Stimulated activated CD4-positive, alpha-beta T cell treated with anti-CD3 and anti-CD28 coated beads, Interleukin-1b, Interleukin-23, amount 100 ng/mL, for 1 hour (primary cell): ENCODE measurements at places on chromosomes 6 and 20.

GRCh38 chr20:51593584-51593983 is 51.1 kb upstream of the NFATC2 start:
- no peak for DNase-seq

DNA sequence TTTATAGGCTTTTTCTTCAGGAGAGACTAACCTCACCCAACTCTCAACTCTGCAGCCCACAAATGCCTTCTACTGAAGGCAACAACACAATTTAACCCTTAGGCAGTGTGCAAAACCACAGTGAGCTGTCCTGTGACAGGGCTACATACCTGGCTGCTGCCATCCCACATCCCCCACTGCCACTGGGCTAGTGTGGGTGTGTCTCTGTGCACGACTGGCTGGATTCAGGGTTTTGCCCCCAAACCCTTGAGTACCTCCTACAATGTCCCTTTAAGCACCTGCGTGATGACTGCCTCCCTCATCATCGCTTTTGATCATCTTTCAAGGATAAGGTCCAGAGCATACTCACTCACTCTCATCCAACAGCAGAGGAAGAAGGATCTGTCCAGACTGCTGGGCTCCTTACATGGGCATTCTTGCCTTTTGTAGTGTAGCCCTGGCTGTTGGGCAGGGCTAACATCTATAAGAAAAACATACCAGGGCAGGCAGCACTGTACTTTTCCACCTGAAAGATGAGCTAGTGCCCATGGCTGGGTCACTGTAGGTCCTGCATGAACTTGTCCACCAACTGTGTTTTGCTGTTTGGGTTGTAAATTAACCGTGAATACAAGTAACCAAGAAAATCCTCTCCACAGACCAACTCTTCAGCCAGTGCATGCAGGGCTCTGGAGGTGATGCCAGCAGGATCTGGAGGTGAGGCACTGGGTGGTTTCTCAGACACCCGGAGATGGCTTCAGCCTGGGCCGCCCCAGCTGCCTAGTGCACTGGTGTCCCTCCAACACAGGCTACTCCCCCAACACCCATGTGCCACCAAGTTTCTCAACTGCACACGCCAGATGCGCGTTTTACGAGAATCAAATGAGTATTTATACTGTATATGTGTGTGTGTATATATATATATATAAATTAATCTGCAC is 45.2 kb downstream of the PLCG1 start:
- no peak for DNase-seq

DNA sequence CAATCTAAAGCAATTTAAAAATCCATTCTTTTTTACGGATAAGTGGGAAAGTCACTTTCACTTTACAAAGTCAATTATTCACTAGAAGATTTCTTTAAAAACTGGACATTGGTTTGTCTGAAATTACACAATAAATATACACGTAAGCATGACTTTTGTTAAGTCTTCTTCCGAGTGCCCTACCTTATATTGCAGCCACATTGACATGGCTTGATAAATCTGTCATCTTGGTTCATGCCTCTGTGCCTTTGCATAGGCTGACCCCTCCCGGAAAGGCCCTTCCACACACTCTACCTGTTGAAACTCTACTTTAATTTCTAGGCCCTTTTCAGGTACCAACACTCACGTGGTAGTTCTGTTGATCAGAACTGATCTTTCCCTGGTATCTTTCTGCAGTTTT is 104.1 kb downstream of the SH3BGRL2 start:
- DNase-seq = no peak

- DNase-seq = no peak
Observed at GRCh38 chr20:23200413-23200812, 114.3 kb upstream of the CD93 start.

DNA sequence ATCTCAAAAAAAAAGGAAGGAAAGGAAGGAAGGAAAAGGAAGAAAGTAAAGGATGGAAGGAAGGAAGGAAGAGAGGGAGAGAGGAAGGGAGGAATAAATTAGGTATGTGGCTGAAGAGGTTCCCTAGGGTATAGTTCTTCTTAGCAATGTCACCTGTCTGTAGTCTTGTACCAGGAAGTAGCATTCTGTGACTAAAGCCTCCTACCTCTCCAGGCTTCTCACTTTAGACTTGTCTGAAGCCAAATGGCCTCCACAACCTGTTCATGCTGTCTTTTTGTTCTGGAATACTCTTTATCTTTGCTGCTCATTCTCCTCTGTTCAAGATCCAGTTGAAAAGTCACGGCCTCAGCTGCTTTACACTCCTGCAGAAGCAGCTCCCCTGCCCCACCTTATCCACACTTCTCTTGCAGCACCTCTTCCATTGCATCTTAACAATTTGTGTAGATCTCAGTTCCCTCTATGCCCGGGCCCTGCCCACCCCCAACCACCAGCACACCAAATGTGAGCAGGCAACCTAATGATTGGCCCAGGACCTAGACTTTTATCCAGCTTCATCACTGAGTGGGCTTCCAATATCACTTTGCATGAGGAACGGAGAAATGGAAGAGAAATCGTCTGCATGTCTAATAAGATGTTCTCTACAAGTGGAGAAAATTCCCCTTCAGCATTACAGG is 19.1 kb downstream of the GCNT2 start:
- DNase-seq = no peak

GRCh38 chr6:142929751-142930358 is 15.1 kb downstream of the HIVEP2 start:
- no peak for DNase-seq

- no peak for DNase-seq
Observed at GRCh38 chr20:42609618-42610017, 580.1 kb downstream of the PTPRT start.

- DNase-seq = no peak
Observed at GRCh38 chr6:5208057-5208456, 52.7 kb downstream of the LYRM4 start.

DNA sequence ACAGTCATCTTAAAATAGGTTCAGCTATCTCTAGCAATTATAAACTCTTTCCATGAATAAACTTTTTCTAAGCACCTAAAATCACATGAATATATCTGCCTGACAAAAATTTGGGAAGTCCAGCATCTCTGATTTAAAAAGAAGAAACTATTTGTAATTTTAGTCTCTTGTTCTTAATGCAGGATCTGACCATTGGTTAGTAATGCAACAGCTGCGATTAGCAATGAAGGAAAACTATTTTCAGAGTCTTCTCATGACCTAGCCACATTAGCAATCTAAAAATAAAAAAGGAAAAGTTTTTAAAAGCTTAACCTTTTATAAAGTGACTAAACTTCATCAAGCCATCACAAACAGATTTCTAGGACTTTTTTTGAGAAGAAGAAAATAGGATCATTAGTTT is 97.5 kb downstream of the PTPRK start:
- no peak for DNase-seq

- DNase-seq = no peak
Observed at GRCh38 chr20:19268426-19268825, 56.0 kb downstream of the SLC24A3 start.

- DNase-seq = no peak
Observed at GRCh38 chr6:17390276-17390675, 3.1 kb upstream of the CAP2 start.

GRCh38 chr6:41541364-41541763 is 4.8 kb upstream of the FOXP4 start:
- no peak for DNase-seq

DNA sequence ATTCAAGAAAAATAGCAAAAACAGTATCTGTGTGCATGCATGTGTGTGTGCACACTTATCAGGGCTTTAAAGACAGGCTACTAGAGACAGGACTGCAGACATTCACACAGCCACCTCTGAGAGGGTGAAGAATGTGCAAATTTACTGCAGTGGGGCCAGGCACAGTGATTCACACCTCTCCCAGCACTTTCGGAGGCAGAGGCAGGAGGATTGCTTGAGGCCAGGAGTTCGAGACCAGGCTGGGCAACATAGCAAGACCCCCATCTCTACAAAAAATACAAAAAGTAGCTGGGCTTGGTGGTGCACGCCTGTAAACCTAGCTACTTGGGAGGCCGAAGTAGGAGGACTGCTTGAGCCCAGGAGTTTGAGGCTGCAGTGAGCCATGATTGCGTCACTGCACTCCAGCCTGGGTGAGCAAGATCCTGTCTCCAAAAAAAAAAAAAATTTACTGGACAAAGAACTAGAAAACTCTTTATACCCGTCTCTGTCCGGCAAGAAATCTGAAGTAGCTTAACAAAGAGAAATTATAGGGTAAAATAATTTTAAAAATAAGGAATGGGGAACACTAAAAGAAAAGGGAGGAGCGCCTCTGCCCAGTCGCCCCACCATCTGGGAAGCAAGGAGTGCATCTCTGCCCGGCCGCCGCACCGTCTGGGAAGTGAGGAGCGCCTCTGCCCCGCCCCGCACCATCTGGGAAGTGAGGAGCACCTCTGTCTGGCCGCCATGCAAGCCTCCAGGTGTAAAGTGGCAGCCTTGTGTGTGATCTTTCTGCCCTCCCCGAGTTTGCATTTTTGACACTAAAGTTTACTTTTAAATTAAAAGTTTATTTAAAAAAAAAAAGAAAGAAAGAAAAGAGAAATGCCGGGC is 105.1 kb downstream of the ZMYND8 start:
- DNase-seq = no peak

DNA sequence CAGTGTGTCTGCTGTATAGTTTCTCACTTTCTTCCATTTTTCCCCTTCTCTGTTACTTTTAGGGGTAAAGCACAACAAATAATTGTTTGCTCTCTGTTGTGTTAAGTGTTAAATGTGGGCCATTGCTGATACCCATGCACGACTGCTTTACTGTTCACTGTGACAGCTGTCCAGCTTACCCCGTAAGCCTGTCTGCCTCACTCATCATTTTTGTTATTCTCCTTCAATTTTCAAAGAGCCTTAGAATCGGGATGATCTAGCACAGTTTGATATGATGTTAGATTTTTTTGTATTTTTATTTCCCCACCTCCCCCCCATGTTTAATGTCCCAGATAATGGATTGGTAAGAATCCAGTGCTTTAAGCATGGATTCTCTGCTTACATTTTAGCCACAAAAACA is 41.2 kb upstream of the MLIP start:
- no peak for DNase-seq

DNA sequence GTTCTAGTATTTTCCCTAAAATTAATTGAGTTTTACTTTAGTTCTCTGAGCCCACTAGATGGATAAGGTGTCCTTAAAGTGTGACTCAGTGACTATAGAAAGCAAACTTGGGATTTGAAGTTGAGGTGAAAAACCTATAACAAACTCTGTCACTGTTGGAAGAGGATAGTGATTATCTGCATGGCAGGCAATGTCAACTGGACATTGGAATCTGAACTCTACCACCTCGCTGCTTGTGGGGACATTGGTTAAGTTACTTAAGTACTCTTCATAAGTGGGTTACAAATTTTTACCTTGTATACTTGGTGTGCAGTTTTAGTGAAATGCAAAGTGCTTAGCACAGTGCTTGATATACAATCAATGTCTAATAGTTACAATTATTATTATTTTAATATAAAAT is 87.9 kb upstream of the B3GAT2 start:
- no peak for DNase-seq

- DNase-seq = no peak
Observed at GRCh38 chr20:53037621-53038020, 65.5 kb downstream of the TSHZ2 start.

GRCh38 chr20:62089393-62089792 is 23.7 kb upstream of the TAF4 start:
- no peak for DNase-seq

DNA sequence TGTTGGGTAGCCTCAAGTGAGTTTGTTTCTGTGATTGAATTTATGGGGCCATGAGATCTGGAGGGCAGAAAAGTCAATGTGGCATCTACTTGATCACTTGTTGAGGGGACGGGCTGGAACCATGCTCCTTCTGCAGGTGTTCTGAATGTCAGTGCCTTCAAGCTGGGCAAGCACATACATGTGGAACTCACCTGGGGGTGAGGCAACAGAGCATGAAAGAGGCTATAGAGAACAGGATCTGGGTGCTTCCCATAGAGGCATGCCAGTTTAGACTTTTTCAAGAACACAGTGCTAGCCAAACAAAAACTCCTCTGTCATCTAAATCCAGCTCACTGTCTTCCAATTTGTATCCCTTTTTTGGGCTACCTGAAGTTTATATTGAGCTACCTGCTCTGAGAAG is 77.8 kb upstream of the SLC35B3 start:
- no peak for DNase-seq

DNA sequence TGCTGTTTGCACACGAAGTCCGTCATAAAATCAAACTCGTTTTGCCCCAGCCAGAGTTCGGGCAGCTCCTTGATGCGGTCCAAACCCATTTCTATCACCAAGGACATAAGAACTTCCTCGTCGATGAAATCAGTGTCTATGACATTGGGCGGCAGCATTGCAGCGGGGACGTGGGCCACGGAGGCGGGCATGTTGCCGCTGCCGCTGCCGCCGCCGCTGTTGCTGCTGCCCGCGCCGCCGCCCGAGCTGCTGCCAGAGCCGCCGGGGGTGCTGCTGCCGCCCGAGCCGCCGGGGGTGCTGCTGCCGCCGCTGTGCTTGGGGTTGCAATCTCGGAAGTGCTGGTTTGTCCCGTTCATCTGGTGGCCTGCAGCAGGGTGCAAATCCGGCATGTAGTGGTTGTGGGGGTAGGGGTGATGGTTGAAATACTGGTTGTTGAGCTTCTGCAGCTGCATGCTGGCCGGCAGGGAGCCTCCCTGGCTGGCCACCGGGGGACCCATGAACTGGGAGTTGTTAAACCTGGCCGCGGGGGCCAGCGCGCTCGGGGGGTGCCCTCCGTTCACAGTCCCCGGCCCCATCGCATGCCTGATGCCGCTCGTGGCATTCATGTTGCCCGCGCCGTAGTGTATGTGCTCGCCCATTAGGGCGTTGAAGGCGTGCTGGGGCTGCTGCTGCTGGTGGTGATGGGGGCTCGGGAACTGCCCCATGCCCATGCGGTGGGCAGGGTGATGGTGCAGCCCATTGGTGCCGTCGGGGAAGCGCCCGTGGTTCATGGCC is 1.1 kb downstream of the CITED2 start:
- DNase-seq = peak; percentile 32

GRCh38 chr6:143215771-143216170 is 155.1 kb downstream of the AIG1 start:
- DNase-seq = no peak

DNA sequence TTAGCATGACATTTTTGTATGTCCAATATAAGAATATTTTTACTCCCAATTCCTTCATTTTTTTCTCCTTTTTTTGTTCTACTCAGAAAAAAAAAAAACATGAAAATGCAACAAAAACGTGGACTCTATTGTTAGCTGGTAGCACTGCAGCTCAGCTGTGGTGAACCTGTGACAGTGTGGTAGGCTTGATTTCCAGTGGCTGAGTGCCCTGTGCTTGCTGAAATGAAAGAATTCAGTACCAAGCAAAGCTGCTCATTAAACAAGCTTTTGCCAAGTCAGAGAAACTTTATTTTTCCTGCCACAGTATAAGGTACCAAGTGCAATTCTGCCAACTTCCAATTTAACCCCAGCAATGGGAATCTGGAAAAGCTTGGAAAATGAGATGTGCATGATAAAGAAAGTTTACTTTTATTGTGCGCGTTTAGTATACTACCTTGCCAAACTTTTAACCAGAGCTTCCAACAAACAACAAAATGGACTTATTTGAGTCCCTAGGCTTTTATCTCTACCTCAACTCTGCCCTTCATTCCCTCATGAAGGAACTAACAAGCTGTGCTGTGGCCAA is 215.2 kb downstream of the SLC35F1 start:
- no peak for DNase-seq

DNA sequence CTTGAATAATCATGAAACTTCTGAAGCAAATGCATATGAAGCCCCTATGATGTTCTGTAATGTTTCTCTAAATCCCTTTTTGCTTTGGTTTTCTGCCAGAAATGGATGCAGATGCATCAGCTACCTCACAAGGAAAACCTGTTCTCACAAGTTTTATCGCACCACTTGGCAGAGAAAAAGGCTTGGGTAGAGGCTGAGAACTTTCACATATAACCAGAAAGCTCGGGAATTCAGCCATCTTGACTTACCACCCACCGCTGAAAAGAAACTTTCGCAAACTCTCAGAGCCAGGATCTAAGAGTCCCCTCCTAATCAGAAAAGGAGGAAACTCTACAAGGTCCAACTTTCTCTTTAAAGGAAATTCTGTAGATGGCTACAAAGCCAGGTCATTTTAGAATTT is 36.2 kb upstream of the ADTRP start:
- DNase-seq = no peak
